ENCODE measurements at places on chromosomes 2 and 18.

DNA sequence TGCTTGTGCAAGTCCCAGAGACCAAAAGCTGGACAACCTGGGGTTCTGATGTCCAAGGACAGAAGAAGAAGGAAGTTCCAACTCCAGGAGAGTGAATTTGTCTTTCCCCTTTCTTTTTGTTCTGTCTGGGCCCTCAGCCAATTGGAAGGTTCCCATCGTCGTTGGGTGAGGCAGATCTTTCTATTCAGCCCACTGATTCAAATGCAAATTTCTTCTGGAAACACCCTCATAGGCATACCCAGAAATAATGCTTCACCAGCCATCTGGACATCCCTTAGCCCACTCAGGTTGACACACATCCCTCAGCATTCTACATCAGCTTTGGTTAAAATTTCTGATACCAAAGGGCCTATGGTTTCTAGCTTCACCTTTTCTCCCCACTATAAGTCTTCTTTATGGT is 156.5 kb downstream of the SP3 start:
- no peak for DNase-seq

DNA sequence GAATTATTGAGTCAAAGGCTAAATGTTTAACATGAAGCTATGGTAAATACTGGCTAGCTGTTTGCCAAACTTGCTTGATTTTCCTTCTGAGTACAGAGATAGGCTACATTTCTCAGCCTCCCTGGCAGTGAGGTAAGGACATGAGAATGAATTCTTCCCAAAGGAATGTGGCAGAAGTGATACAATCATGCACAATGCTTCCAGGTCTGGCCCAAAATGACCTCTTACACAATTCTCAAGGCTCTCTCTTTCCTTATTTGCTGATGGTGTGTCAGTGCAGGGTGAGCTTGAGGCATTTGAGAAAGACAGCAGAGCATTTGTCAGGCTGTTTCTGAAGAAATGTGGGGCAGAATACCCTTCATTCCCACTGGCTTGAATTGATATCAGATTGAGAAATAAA is 95.6 kb upstream of the NABP1 start:
- DNase-seq: peak; percentile 90

DNA sequence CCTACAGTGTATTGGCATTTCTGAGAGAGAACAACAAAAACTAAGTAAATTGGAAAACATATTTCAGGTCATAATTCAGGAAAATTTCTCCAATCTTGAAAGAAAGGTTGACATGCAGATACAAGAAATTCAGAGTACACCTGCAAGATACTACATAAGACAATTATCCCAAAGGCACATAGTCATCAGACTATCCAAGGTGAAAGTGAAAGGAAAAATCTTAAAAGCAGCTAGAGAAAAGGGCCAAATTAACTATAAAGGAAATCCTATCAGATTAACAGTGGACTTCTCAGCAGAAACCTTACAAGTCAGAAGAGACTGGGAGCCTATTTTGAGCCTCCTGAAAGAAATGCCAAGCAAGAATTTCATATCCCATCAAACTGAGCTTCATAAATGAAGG is 449.0 kb upstream of the MMADHC start:
- no peak for DNase-seq

- no peak for DNase-seq
These were observed 47.2 kb downstream of the TMEM178A start for GRCh38 chr2:39712953-39713352.

DNA sequence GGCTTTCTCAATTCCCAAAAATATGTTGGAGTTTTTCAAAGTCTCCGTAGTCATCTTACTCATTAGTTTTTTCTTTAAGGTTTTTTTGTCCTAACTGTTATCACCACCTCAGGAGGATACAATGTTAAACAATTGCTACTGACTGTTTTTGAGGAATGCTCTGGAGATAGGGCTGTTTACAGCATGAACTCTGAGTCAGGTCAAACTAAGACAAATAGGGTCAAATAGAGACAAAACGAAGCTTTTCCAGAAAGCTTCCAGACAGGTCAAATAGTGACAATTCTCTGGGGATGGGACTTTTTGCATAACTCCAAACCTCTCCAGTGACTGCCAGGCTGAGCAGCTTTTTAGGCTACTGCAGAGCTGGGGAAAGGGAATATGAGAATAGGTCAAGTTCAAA is 15.2 kb upstream of the DIPK1C start:
- no peak for DNase-seq

DNA sequence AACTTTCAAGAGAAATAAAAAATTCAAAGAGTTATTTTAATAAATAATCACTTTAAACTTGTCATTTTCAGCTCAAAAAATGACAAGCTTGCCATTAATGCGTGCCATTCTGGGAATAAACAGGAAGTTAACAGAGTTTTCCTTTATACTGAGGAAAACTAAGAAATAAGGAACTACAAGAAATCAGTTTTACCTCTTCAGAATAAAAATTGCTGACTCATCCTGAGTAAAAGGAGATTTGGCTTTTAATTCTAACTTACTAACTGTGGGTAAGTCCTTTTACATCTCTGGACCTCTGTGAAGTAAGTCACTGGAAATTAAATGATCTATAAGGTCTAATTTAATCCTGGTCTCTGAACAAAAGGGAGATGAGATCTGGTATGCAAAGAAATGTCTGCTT is 16.1 kb downstream of the CEBPZ start:
- peak; percentile 8 for DNase-seq

DNA sequence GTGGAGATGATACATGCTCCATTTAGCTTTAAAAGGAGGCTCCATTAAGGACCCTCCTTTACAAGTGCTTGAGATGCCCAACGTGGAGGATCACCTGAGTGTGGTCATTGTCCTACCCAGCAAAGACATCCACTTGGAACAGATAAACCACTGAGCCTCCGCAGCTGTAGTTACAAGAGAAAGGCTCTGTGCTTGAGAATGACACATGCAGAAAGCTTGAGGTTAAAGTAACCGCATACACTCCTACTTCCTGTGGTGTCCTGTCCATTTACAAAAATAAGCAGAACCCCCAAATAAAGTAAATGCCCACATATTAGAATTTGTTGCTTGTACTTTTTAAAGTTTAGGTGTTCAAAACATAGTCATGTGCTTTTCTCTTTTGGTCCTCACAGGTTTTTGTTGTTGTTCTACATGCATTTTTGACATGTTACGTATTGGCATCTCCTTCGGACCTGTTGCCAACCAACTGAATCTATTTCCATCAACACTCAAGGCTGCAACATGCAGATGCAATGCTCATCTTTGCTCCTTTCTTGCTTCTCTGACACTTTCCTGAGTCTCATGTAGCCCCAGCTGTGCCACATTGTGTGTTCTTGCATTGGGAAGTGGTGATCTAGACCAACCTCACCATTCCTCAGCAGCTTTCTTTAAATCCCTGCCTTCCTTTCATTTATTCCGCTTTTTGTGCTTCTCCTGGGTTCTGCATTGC is 56.0 kb downstream of the SERPINB7 start:
- DNase-seq: peak; percentile 75

DNA sequence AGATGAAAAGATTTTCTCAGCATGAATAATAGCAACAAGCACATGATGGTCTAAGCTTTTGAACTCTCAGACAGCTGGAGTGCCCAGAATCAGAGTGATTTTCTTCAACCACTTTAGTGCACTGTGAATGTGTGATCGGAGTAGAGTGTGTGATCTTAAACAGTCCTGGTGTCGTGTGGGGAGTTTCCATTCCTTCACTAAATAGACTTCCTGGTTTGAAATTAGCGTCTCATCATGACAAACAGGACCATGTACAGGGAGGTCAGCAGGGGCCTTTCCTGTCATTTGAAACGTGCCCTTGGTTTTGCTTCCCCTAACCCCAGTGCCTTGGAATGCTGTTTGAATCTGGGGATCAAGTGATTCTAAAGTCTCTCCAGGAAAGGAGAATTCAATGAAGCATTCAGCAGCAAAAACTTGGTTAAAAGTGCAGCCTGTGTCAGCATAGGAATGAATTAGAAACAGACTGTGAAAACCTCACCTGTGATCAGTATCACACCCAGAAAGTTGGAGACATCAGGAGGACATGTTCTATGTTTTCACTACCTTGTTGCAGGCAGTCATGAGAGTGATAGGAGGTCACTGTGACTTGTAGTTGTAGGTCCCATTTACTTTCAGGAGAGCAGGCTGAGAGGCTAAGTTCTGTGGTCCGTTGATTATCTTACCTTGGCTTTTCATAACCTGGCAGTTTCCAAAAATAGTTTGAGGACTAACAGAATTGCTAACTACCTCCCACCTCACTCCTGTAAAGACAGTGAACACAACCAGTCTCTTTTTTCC is 400.3 kb downstream of the MTX2 start:
- DNase-seq: no peak

- no peak for DNase-seq
These were observed 1058.6 kb upstream of the CNTNAP5 start for GRCh38 chr2:122966461-122966860.

DNA sequence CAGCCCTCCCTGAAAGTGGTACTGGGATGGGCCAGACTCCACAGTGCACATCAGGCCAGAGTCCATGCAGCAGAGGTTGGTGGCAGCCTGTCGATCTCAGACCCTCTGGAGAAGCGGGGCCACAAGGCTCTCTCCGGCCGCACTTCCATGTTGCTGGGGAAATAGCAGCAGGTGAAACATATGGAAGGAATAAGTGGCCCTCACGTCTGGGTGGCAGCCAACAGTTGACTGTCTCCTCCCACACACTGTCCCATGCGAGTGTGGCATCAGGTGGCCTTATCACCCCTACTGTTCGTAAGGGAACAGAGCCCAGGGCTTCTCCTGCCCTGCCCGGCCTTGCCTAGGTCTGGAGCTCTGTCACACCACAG is 58.1 kb upstream of the FOSL2 start:
- no peak for DNase-seq

DNA sequence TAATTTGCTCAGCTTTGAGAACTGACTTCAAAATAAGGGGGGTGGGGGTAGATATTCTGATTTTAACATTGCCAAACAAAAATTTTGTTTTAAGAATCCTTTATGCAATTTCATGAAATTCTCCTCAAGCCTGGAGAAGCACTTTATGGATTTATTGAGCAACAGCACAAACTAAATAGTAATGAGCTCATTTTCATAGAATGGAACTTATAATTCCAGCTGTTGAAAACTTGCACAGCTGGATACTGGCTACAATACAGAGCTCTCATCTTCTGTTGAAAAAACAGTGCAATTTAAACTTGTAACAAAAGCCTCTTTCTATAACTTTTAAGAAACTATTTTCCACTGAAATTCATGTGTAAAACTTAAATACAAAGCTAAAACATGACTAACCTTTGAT is 137.6 kb upstream of the FN1 start:
- DNase-seq: peak; percentile 42

- no peak for DNase-seq
These were observed 225.4 kb downstream of the TXNL1 start for GRCh38 chr18:56412951-56413350.

All from fibroblast of mammary gland (primary cell).